Calu3 (cell line): ENCODE measurements at places on chromosomes 3 and 15. TPM values are rescaled to one million over a fixed set of nuclear protein-coding genes. Genes with fewer than 3 reads are reported as not detected.

The ACSBG1 gene
- 0.45 and 0.49 TPM in 2 replicates for total RNA-seq

The GHSR gene
- not detected in 2 replicates for total RNA-seq

The MAGEF1 gene
- 57.9 and 63.9 TPM in 2 replicates for total RNA-seq

GRCh38 chr3:150407808-150408220 is 284 bp upstream of the TSC22D2 start:
- H3K4me1 ChIP-seq, result peaks cover 16% of the 10 kb centered on the region
- H3K36me3 ChIP-seq, result peaks cover 64% of the 10 kb centered on the region
- peak overlapping the region; percentile 74 for H3K4me3 ChIP-seq
- H3K27me3 ChIP-seq, result no peaks in the 10 kb centered on the region
- DNase-seq, result no peak

The ROPN1 gene
- not detected in 2 replicates for total RNA-seq

DNA sequence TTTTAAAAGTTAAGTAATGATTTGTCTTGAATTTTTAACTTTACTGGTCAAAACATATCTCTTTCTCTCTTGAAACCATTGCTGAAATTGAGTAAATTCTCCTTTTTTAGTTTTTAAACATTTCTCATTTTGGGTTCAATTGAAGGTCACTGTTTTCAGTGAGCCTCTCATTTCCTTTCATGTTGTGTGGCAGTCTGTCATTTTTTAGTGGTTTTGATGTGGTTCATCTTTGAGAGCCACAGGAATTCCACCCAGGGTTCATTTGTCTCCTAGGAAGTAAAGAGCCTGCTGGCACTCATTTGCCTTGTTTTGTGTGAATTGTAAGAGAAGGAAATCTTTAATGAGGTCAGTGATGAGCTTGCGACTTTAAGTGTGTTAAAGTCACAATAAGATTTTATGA is 10.4 kb downstream of the CLDN11 start:
- H3K4me1 ChIP-seq, result peaks cover 26% of the 10 kb centered on the region
- H3K27ac ChIP-seq, result no peak overlapping the region
- no peaks in the 10 kb centered on the region for H3K36me3 ChIP-seq
- no peak for DNase-seq
- no peaks in the 10 kb centered on the region for H3K27me3 ChIP-seq

DNA sequence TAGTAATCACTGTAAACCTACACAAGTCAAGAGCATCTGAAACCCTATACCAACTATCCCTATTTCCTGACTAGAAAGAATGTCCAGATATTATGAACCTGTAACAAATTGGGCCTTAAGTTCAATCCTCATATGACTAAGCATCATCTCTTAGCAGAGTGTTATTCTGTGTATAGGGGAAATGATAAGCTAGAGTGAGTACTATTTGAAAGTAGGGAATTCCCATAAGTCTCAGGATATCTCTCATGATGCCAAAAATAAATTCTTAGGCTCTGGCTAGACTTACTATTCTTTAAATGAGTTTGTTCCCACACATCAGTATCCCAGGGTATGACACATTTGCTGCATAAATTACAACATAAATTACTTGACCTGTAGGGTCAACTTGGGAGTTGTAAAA is 15.3 kb downstream of the MRPL47 start:
- no peak overlapping the region for H3K27ac ChIP-seq
- H3K4me3 ChIP-seq, result no peak overlapping the region
- DNase-seq, result no peak
- H3K4me1 ChIP-seq, result no peaks in the 10 kb centered on the region
- peaks cover 59% of the 10 kb centered on the region for H3K36me3 ChIP-seq

GRCh38 chr3:81929697-81930096 is 168.3 kb upstream of the GBE1 start:
- no peak for DNase-seq
- H3K4me3 ChIP-seq, result no peak overlapping the region
- H3K27ac ChIP-seq, result no peak overlapping the region
- no peaks in the 10 kb centered on the region for H3K36me3 ChIP-seq
- no peaks in the 10 kb centered on the region for H3K27me3 ChIP-seq

DNA sequence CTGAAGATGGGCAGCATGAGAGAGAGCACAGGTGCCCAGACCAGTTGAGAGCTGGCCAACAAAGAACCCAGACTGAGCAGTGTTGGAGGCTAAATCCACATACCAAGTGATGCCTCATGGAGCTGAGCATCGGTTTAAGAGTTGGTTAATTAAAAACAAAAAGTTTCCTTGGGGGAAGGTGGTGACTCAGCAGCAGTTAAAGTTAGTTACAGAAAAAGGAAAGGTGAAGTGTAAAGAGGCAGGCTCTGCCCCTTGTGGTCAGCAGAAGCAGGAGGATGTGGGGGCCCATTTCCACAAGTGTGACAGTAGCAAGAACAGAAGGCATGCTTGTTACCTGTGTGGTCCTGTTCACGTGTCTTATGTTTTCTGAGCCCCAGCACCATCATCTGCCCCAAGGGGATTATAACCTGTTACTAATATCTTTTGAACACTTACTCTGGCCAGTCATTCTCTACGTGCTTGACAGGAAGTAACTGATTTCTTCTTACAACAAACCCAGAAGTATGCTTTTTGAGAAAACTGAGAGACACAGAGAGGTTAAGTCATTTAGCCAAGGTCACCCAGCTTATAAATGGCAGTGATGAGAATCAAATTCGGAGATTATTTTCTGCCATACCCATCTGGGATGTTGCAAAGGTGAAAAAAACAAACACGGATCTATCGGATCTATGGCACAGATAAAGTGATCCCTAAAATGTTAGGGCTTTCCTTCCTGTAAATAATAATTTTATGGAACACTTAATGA is 91.0 kb downstream of the EPHB1 start:
- H3K4me1 ChIP-seq, result no peaks in the 10 kb centered on the region
- H3K4me3 ChIP-seq, result no peak overlapping the region
- H3K36me3 ChIP-seq, result no peaks in the 10 kb centered on the region
- no peak overlapping the region for H3K27ac ChIP-seq
- H3K27me3 ChIP-seq, result peaks cover 27% of the 10 kb centered on the region
- DNase-seq, result peak; percentile 21

GRCh38 chr3:16884084-16884747 is 539 bp upstream of the PLCL2 start:
- H3K36me3 ChIP-seq, result peaks cover 20% of the 10 kb centered on the region
- peak overlapping the region; percentile 31 for H3K27ac ChIP-seq
- H3K4me1 ChIP-seq, result peaks cover 15% of the 10 kb centered on the region
- no peaks in the 10 kb centered on the region for H3K27me3 ChIP-seq

The PLD1 gene
- total RNA-seq, result 58.5 and 61.2 TPM in 2 replicates

GRCh38 chr3:179837374-179837773 is 184.5 kb downstream of the USP13 start:
- H3K27me3 ChIP-seq, result no peaks in the 10 kb centered on the region
- no peaks in the 10 kb centered on the region for H3K36me3 ChIP-seq
- H3K27ac ChIP-seq, result no peak overlapping the region
- no peak overlapping the region for H3K4me3 ChIP-seq
- no peak for DNase-seq

DNA sequence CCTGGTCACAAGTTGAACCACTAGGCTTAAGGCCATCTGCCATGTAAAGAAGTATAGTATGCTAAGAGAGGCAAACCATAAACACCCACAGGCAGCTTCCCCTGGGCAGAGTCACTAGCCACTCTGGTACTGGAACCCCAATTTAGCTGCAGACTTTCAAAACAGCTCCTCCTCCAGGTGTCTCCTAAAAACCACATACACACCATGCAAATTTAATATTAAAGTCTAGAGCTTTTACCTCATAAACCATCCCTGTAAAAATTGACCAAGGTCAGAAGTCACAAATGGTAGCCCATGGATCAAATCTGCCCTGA is 99.1 kb upstream of the STT3B start:
- peaks cover 10% of the 10 kb centered on the region for H3K4me1 ChIP-seq
- no peak for DNase-seq
- H3K36me3 ChIP-seq, result no peaks in the 10 kb centered on the region
- no peaks in the 10 kb centered on the region for H3K27me3 ChIP-seq
- H3K27ac ChIP-seq, result no peak overlapping the region
- no peak overlapping the region for H3K4me3 ChIP-seq

The NEK10 gene
- 1.7 and 2.3 TPM in 2 replicates for total RNA-seq

DNA sequence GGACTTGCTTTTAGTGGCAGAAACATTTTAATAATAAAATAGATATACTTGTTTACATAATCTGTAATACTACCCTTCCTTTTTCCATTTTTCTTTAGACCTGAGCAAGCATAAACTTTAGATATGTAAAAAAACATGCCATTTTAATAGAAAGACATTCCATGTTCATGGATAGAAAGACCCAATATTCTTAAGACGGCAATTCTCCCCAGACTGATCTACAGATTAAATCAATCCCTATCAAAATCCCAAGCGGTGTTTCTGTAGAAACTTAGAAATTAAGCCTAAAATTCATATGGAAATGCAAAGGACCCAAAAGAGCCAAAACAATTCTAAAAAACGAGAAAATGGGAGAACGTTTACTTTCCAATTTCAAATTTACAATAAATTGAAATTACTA is 11.6 kb downstream of the MRPS25 start:
- no peak for DNase-seq
- peaks cover 21% of the 10 kb centered on the region for H3K36me3 ChIP-seq
- H3K27me3 ChIP-seq, result no peaks in the 10 kb centered on the region
- no peak overlapping the region for H3K27ac ChIP-seq
- H3K4me3 ChIP-seq, result no peak overlapping the region

DNA sequence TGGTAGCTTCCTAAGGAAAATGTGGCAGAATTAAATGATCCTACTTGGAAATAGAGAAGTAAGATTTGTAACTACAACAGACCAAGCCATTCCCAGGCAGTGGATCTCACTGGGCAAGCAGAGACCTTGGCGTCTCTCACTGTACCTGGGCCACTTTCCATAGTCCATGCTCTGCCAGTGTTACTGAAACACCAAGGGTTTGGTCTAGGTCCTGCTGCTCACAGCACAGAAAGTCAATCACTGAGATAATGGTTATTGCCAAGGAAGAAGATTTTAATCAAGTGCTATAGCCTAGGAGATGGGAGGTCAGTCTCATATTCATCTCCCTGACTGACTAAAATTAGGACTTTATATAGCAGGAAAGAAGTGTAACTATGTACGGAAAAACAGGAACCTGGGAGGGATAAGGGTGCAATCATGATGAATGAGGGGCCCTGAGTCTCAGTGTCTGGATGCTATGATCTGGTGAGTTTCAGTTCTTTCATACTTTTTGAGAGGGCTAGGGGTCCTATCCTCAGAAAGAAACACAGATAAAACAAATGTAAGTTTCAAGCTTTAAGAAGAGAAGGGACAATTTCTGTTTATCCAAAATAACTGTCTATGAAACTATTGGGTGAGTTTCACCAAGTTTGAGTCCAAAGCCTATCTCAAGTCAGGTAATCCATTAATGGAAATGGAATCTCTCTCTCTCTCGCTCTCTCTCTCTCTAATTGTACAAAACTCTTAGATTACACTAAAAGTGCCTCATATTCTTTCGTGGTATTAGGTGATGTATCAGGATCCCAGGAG is 20.6 kb downstream of the GPR15 start:
- H3K4me3 ChIP-seq, result no peak overlapping the region
- no peak overlapping the region for H3K27ac ChIP-seq

DNA sequence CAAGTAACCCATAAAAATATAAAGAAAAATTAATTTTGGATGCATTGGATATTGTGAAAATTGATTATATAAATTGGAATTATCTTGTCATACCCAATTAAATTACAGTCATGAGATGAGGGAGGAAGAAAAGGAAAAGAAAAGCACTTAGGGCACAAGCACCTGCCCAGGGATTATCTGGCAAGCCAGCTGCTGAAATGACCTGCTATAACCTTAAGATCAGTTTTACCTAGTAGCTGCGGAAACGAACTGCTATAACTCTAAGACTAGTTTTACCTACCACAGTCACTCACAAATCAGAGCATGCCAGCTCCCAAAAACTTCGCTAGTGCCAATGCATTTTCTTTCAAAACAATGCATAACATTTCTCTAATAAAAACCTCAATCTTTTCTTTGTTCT is 26.2 kb downstream of the LRRFIP2 start:
- H3K4me1 ChIP-seq, result no peaks in the 10 kb centered on the region
- no peaks in the 10 kb centered on the region for H3K36me3 ChIP-seq
- H3K4me3 ChIP-seq, result no peak overlapping the region
- H3K27ac ChIP-seq, result no peak overlapping the region
- H3K27me3 ChIP-seq, result no peaks in the 10 kb centered on the region
- DNase-seq, result no peak

- H3K27ac ChIP-seq, result no peak overlapping the region
- DNase-seq, result peak; percentile 7
- H3K36me3 ChIP-seq, result no peaks in the 10 kb centered on the region
- peaks cover 7% of the 10 kb centered on the region for H3K4me1 ChIP-seq
Observed at GRCh38 chr3:99505646-99506269, 132.6 kb upstream of the COL8A1 start.

GRCh38 chr3:136249593-136249992 is 547 bp upstream of the PCCB start:
- H3K27ac ChIP-seq, result peak overlapping the region; percentile 96
- peaks cover 18% of the 10 kb centered on the region for H3K36me3 ChIP-seq
- peak; percentile 16 for DNase-seq
- peak overlapping the region; percentile 89 for H3K4me3 ChIP-seq
- H3K4me1 ChIP-seq, result peaks cover 26% of the 10 kb centered on the region
- no peaks in the 10 kb centered on the region for H3K27me3 ChIP-seq

DNA sequence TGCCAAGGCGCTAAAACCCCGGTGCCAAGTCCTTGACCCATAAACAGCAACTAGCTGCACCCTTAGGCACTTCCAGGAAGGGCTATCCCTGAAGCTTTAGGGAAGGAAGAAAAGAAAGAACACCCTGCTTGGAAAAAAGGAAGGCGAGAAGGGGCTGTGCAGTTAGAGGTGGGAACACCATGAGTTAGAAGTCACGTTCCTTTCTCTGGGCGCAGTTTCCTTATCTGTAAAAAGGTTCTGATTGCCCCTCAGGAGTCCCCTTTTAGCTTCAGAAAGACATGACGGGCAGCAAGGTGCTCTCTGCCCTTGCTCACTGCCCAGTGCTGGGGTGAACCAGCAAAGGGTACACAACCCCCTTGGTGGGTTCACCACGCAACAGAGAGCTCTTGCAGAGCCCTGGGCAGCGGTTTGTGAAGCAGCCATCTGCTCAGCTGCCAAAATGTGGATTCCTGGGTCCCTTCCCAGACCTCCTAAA is 798 bp downstream of the GCHFR start:
- H3K27me3 ChIP-seq, result no peaks in the 10 kb centered on the region
- DNase-seq, result no peak
- H3K27ac ChIP-seq, result no peak overlapping the region
- peak overlapping the region; percentile 60 for H3K4me3 ChIP-seq
- H3K4me1 ChIP-seq, result peaks cover 13% of the 10 kb centered on the region

The ELL3 gene
- 1.3 and 2.0 TPM in 2 replicates for total RNA-seq

DNA sequence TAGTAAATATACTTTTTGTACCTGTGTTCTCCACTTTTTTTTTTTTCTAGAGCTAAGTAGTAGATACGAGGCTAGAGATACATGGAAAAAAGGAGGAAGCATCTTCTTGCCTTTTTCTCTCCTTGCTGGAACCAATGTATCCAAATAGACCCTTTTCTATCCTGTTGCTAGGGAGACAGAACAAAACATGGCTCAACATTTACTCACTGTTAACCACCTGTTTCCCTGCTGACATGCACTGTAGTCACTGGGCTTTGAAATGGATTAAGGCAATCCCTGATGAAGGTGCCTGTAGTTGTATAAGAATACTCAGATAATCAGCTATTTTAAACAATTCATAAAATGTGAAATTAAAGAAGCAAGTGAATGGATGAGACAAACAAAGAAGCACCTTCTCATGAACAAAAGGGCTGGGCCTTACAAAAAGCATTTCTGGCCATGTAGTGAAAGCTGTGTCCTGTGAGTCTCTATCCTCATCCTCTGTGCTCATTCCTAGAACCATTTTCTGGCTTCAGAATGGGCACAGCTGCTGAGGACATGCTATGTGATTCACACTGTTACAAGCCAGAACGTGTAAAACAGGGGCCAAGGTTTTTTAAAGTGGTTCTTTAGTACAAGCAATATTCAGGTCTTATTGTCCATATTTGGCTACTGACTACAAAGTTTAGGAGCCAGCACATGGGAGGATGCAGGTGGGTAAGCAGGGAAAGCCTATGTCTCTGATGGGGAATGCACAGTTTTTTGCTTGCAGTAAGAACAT is 100.4 kb upstream of the NDN start:
- no peaks in the 10 kb centered on the region for H3K4me1 ChIP-seq
- H3K36me3 ChIP-seq, result no peaks in the 10 kb centered on the region
- H3K27ac ChIP-seq, result no peak overlapping the region
- no peak for DNase-seq
- no peak overlapping the region for H3K4me3 ChIP-seq
